Karpas-422 (cell line): ENCODE measurements at places on chromosomes 7 and 10. TPM values are rescaled to one million over a fixed set of nuclear protein-coding genes. Genes with fewer than 3 reads are reported as not detected.

GRCh38 chr7:48031111-48031510, 2.2 kb upstream of the SUN3 start:
- H3K27me3 ChIP-seq: no peaks in the 10 kb centered on the region
- no peak overlapping the region for H3K4me3 ChIP-seq
- peaks cover 4% of the 10 kb centered on the region for H3K4me1 ChIP-seq
- H3K36me3 ChIP-seq: no peaks in the 10 kb centered on the region
- DNase-seq: no peak

DNA sequence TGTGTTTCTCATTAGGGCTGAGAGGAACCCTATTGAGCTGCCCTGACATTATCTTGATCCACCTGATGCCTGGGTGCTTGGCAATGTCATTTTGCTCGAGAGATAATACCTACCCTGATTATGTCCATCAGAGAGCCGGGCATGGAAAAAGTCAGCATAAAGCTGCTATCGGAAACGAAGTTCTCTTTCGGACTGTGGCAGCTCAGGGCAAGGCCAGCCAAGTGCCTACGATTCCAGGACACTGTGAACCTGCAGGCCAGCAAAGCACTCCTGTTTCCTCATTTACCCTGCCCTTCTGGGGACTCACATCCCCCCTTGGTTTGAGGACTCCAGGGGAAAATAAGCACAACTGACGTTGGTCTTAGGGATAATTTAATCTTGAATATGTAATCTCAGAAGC, 25.2 kb upstream of the NPTX2 start:
- no peaks in the 10 kb centered on the region for H3K4me1 ChIP-seq
- DNase-seq: no peak
- H3K36me3 ChIP-seq: no peaks in the 10 kb centered on the region
- no peak overlapping the region for H3K27ac ChIP-seq

- no peak overlapping the region for H3K27ac ChIP-seq
- no peaks in the 10 kb centered on the region for H3K36me3 ChIP-seq
- no peaks in the 10 kb centered on the region for H3K27me3 ChIP-seq
- DNase-seq: no peak
- H3K4me1 ChIP-seq: no peaks in the 10 kb centered on the region
These were observed 86.3 kb downstream of the FGFR2 start for GRCh38 chr10:121511943-121512342.

HTR5A gene
- not detected in 2 replicates for total RNA-seq

DNA sequence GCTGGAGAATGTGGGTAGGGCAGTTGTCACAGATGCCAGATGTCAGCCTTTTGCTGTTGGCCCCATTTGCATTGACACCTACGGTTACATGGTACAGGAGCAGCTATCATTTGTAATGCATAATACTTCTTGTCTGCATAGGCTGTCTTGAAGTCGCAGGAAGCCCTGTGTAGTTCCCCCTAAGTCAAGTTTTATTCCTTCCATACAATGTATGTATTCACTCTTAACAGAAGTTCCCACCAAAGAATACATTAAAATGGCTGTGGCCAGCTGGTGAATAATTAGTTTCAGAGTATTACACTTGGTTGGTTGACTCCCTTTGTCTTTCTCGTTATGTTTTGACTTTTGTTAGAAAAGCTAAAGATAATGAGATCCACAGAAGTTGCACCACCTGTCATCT, 1169.0 kb downstream of the REEP3 start:
- H3K27me3 ChIP-seq: no peaks in the 10 kb centered on the region
- no peaks in the 10 kb centered on the region for H3K4me1 ChIP-seq
- no peak overlapping the region for H3K4me3 ChIP-seq
- no peak for DNase-seq

- no peaks in the 10 kb centered on the region for H3K36me3 ChIP-seq
- no peaks in the 10 kb centered on the region for H3K4me1 ChIP-seq
- H3K27ac ChIP-seq: no peak within 1 kb of the TSS
- no peak for DNase-seq
- no peaks in the 10 kb centered on the region for H3K27me3 ChIP-seq
These were observed at the start of gene STRA8 for GRCh38 chr7:135233570-135233969. Gene STRA8, plus strand, starts transcription at chr7:135233838. Its CDS starts 6,687 bp downstream, at chr7:135240525.

AKR1C3 gene
- not detected in 2 replicates for total RNA-seq

DNA sequence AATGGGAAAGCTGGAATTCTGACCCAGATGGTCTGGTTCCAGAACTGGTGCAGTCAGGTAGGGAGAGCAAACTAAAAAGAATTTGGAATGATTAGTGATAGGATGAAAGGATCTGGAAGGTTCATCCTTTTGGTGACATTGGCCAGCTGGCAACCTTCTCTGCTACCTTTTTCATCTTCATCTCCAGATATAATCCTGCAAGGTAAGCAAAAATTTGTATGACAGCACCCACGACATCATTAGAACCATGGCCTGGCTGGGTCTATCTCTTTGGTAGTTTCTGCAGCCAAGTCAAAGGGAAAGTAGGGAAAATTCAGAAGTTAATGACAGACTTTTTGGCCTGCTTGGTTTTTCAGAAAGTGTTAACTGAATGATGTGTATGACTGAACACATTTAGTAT, 188.9 kb upstream of the MALRD1 start:
- H3K36me3 ChIP-seq: no peaks in the 10 kb centered on the region
- H3K27ac ChIP-seq: no peak overlapping the region
- no peak for DNase-seq
- no peak overlapping the region for H3K4me3 ChIP-seq
- no peaks in the 10 kb centered on the region for H3K4me1 ChIP-seq

CCL24 gene
- total RNA-seq: not detected in 2 replicates

- no peaks in the 10 kb centered on the region for H3K27me3 ChIP-seq
- H3K27ac ChIP-seq: no peak overlapping the region
- no peak overlapping the region for H3K4me3 ChIP-seq
- no peaks in the 10 kb centered on the region for H3K36me3 ChIP-seq
These were observed 124.8 kb downstream of the MPP7 start for GRCh38 chr10:28177944-28178637.

DNA sequence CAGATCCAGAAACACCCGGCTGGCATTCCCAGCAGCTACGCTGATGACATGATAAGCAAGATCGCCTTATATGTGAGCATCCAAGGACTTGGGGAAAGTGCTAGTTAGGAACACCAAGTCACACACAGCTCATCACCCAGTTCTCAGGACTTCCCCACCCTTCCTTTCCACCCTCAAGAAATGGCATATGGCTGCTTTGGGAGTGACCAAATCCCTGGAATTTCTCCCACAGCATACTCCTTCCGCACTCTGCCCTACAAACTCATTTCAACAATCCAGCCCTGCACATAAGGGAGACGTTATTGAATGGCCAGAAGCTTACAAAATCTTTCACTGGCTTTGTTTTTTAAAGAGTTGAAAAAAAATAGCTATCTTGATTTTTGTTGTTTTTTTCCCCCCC, 4.2 kb downstream of the ITIH5 start:
- no peak overlapping the region for H3K4me3 ChIP-seq
- H3K27ac ChIP-seq: no peak overlapping the region
- DNase-seq: no peak
- H3K27me3 ChIP-seq: 0 out of 2 replicates have a peak, but pooled peaks cover 2% of the 10 kb centered on the region
- no peaks in the 10 kb centered on the region for H3K36me3 ChIP-seq
- H3K4me1 ChIP-seq: no peaks in the 10 kb centered on the region

GIMAP1 gene
- 0.07 TPM in 1 of 2 replicates, not detected in the other for total RNA-seq

DNA sequence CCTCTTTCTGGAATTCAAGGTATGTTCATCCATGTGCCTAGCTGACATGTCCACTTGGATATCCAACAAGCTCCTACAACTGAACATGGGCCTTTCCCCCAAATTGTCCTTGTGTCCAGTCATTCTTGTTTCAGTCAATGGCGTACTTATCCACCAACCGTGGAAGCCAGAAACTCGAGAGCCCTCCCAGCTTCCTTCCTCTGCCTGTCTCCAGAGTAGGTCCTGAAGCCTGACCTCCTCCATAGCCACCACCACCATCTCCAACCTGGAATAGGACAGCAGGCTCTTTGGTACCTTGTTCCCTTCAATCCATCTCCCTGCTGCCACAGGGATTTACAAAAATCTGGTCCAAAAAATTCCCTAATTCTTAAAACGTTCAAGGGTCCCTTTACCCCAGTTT, 305.1 kb downstream of the RPS24 start:
- no peaks in the 10 kb centered on the region for H3K36me3 ChIP-seq
- no peaks in the 10 kb centered on the region for H3K27me3 ChIP-seq
- H3K27ac ChIP-seq: no peak overlapping the region
- H3K4me3 ChIP-seq: no peak overlapping the region
- no peaks in the 10 kb centered on the region for H3K4me1 ChIP-seq

NKX1-2 gene
- total RNA-seq: not detected in 2 replicates

- no peak overlapping the region for H3K4me3 ChIP-seq
These were observed 5.3 kb downstream of the NUDT1 start for GRCh38 chr7:2247141-2247995.

ZNF479 gene
- not detected in 2 replicates for total RNA-seq

DNA sequence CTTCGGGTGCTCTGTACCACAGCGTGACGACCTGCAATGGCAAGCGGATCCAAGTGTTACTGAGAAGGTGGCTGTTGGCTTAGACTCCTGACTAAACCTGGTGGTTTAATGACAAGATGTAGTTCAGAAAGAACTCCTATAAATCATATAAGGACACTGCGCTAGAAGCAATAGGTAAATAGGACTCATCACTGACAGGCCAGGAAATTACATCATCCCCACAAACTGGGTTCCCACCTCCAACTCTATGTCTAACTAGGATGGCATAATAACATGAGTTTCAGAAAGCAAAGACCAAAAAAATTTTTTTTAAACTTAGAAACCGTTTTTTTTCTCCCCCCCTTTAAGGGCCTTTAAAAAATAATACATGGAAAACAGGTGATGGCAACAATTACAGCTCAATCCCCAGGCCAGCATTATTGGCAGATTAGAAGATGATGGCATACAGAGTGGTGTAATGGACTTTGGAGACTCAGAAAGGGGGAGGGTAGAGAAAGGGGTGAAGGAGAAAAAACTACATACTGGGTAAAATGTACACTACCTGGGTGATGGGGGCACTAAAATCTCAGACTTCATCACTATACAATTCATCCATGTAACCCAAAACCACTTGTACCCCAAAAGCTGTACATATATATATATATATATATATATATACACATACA, 81.4 kb upstream of the FAM133B start:
- no peaks in the 10 kb centered on the region for H3K27me3 ChIP-seq
- H3K4me1 ChIP-seq: no peaks in the 10 kb centered on the region
- no peak for DNase-seq

NACAD gene
- 0.04 TPM in 1 of 2 replicates, not detected in the other for total RNA-seq

LEP gene
- not detected in 2 replicates for total RNA-seq

STAG3 gene
- 8.1 and 22.1 TPM in 2 replicates for total RNA-seq

JAKMIP3 gene
- 0.07 TPM in 1 of 2 replicates, not detected in the other for total RNA-seq

- no peak for DNase-seq
- H3K36me3 ChIP-seq: peaks cover 6% of the 10 kb centered on the region; the same call in 1 of the 2 replicates
- H3K4me1 ChIP-seq: no peaks in the 10 kb centered on the region
- no peak overlapping the region for H3K27ac ChIP-seq
These were observed 184.5 kb downstream of the ADK start for GRCh38 chr10:74335501-74335900.

NUTM2B gene
- 0.34 and 0.61 TPM in 2 replicates for total RNA-seq

DNA sequence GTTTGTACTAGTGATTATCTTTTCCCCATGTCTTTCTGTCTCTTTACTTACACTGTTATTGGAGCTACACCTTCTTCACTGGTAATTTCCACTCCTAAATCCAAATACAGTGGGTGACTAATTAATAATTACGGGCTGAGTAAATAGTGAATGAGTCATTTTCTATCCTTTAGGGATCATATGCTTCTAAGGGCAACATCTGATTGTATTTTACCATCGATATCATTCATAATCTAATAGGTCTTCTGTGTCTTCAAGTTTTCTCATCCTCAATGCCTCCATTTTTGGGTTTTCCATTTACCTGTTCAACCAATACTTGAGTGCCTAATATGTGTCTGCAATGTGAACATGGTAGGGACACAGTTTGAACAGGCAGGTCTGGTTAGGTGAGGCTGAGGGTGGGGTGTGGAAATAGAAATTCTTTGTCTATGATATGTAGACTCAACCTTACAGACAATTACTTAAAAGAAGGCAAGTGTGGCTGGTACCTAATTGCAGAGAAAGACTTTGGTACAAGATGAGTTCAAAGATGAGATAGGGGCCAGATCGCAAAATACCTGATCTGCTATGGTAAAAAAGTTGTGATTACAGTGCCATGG, 5.9 kb upstream of the DHX32 start:
- no peak overlapping the region for H3K27ac ChIP-seq
- H3K36me3 ChIP-seq: no peaks in the 10 kb centered on the region
- no peak overlapping the region for H3K4me3 ChIP-seq
- no peaks in the 10 kb centered on the region for H3K27me3 ChIP-seq
- DNase-seq: no peak
- H3K4me1 ChIP-seq: no peaks in the 10 kb centered on the region

GRCh38 chr10:69307434-69307833, 29.1 kb downstream of the HK1 start:
- no peak for DNase-seq
- no peak overlapping the region for H3K27ac ChIP-seq
- no peaks in the 10 kb centered on the region for H3K27me3 ChIP-seq
